ENCODE measurements at places on chromosomes 5 and 9. TPM values are rescaled to one million over a fixed set of nuclear protein-coding genes. Genes with fewer than 3 reads are reported as not detected.

SLC23A1 gene
- not detected for total RNA-seq

NUDT2 gene
- 32.9 TPM for total RNA-seq

ITGA1 gene
- total RNA-seq, result 22.4 TPM

CCNJL gene
- total RNA-seq, result 3.1 TPM

FAF2 gene
- total RNA-seq, result 24.0 TPM
